Upper lobe of right lung (tissue), 1 donor: ENCODE measurements at places on chromosomes 6 and 20.

- no peak for DNase-seq
- H3K4me3 ChIP-seq = no peak overlapping the region
- H3K36me3 ChIP-seq = no peaks in the 10 kb centered on the region
- peaks cover 38% of the 10 kb centered on the region for H3K4me1 ChIP-seq
Measured at GRCh38 chr6:4802312-4802935, 26.2 kb downstream of the CDYL start.

GRCh38 chr20:9043364-9043763 lies 25.5 kb upstream of the PLCB4 start:
- H3K36me3 ChIP-seq = no peaks in the 10 kb centered on the region
- H3K4me1 ChIP-seq = no peaks in the 10 kb centered on the region
- H3K4me3 ChIP-seq = no peak overlapping the region
- no peak overlapping the region for H3K27ac ChIP-seq

DNA sequence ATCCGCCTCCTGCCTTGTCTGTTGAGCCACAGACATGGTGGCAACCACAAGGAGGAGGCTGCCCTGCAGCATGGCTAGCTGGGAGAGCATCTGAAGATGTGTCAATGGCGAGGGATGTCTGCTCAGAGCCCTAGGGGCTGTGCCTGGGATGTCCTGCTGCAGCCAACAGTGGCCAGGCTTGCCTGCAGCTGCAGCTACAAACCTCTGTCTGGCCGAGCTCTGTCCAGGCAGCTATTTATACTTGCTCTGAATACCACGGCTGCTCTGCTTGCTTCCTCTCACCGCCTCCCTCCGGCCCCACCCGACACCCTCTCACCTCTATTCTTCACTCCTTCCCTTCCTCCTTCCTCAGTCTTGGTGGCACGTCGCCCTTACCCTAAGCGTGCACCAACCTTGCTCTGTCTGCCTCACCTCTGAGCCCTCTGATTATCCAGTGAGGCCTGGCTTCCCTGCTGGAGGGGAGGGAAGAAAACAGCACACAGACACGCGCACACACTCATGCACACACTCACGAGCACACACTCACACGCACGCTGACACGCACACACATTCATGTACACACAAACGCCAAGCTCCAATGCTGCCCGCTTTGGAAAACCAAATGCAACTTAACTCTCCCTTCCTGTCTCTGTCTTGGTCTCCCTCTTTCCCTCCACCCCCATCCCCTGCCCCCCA lies at the start of gene ANGPT4:
Gene ANGPT4, minus strand, starts transcription at position 210 of the 675 bp plus-strand sequence. Its CDS starts 120 bp downstream, at position 90.
- H3K4me3 ChIP-seq = no peak within 1 kb of the TSS
- DNase-seq = no peak
- peaks cover 3% of the 10 kb centered on the region for H3K4me1 ChIP-seq
- H3K36me3 ChIP-seq = no peaks in the 10 kb centered on the region

- H3K27me3 ChIP-seq = no peaks in the 10 kb centered on the region
- peaks cover 5% of the 10 kb centered on the region for H3K4me1 ChIP-seq
- H3K36me3 ChIP-seq = no peaks in the 10 kb centered on the region
- no peak overlapping the region for H3K4me3 ChIP-seq
- no peak for DNase-seq
Measured at GRCh38 chr6:13848522-13849150, 34.3 kb upstream of the MCUR1 start.

- no peak overlapping the region for H3K4me3 ChIP-seq
- H3K27ac ChIP-seq = no peak overlapping the region
- no peaks in the 10 kb centered on the region for H3K27me3 ChIP-seq
- no peaks in the 10 kb centered on the region for H3K36me3 ChIP-seq
- no peak for DNase-seq
- no peaks in the 10 kb centered on the region for H3K4me1 ChIP-seq
Measured at GRCh38 chr6:53565886-53566285, 21.0 kb upstream of the GCLC start.

DNA sequence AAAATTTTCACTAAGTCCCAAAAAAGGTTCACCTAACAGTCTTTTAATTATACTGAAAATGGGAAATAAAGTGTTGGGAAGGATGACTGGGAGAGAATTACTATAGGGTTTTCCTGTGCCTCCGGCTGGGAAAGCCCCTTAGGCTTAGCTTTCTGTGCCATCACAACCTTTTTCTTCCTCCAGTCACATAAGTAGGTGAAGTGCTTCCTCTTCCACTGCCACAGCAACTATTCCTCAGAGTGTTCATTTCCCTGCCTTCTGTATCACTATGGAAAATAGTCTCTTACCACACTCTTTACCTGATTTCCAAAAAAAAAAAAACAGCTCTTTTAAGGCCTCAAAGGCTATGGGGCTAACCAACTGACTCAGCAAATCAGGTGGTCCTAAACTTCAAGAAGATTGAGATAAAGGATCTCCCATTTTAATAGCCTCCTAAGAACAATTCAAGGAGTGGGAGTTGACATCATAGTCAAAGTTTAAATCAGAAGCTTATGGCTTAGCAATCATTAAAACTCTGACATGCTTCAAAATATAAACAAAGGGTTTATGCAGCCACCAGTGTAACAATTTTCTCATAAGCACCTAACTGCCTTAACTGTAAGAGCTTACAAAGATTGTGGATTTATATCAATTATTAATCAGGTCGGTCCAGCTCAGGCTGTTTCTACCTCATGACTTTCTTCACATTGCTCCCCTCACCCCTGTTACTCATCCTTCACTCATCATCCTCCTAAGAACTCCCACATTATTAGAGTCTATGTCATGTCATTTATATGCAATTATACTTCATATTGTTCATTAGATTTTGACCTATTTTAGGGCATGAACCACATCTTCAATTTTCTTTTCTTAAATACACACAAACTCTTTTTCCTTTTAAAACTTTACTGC lies 95.3 kb downstream of the RNGTT start:
- no peaks in the 10 kb centered on the region for H3K27me3 ChIP-seq
- no peaks in the 10 kb centered on the region for H3K36me3 ChIP-seq
- H3K4me3 ChIP-seq = no peak overlapping the region
- DNase-seq = no peak

GRCh38 chr6:111591370-111591900 lies 14.2 kb downstream of the TRAF3IP2 start:
- H3K36me3 ChIP-seq = no peaks in the 10 kb centered on the region
- no peak overlapping the region for H3K4me3 ChIP-seq
- peaks cover 48% of the 10 kb centered on the region for H3K4me1 ChIP-seq
- DNase-seq = peak; percentile 94

GRCh38 chr20:23152308-23152892 lies 66.3 kb upstream of the CD93 start:
- H3K4me1 ChIP-seq = peaks cover 24% of the 10 kb centered on the region
- H3K27ac ChIP-seq = peak overlapping the region; percentile 63
- H3K36me3 ChIP-seq = no peaks in the 10 kb centered on the region

- no peak for DNase-seq
- peak overlapping the region; percentile 67 for H3K4me3 ChIP-seq
- no peaks in the 10 kb centered on the region for H3K36me3 ChIP-seq
- no peaks in the 10 kb centered on the region for H3K27me3 ChIP-seq
Measured at GRCh38 chr20:37346236-37346534, 245 bp downstream of the SRC start.

DNA sequence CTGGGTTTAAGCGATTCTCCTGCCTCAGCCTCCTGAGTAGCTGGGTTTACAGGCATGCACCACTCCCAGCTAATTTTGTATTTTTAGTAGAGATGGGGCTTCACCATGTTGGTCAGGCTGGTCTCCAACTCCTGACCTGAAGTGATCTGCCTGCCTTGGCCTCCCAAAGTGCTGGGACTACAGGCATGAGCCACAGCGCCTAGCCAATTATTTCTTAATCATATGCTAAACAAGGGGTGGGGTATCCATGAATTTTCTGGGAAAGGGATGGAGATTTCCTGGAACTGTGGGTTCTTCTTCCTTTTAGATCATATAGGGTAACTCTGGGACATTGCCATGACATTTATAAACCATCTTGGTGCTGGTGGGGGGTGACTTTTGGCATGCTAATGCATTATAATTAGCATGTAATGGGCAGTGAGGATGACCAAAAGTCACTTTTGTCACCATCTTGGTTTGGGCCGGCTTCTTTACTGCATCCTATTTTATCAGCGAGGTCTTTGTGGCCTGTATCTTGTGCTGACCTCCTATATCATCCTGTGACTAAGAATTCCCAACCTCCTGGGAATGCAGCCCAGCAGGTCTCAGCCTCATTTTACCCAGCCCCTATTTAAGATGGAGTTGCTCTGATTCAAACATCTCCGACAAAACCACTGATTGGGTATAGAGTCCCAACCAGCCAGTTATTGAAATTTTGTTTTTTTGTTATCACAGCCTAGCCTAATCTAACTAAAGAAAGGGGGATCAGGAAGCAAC lies 29.9 kb upstream of the DDR1 start:
- H3K27ac ChIP-seq = peak overlapping the region; percentile 60
- no peaks in the 10 kb centered on the region for H3K36me3 ChIP-seq
- DNase-seq = no peak
- H3K4me3 ChIP-seq = no peak overlapping the region

GRCh38 chr20:15986690-15987089 lies 586.6 kb downstream of the KIF16B start:
- H3K4me3 ChIP-seq = no peak overlapping the region
- no peak overlapping the region for H3K27ac ChIP-seq
- no peaks in the 10 kb centered on the region for H3K4me1 ChIP-seq
- H3K27me3 ChIP-seq = no peaks in the 10 kb centered on the region

GRCh38 chr20:2967841-2968240 lies 75.6 kb upstream of the GNRH2 start:
- H3K4me3 ChIP-seq = no peak overlapping the region
- H3K27ac ChIP-seq = no peak overlapping the region
- DNase-seq = no peak
- peaks cover 17% of the 10 kb centered on the region for H3K36me3 ChIP-seq
- H3K4me1 ChIP-seq = no peaks in the 10 kb centered on the region

DNA sequence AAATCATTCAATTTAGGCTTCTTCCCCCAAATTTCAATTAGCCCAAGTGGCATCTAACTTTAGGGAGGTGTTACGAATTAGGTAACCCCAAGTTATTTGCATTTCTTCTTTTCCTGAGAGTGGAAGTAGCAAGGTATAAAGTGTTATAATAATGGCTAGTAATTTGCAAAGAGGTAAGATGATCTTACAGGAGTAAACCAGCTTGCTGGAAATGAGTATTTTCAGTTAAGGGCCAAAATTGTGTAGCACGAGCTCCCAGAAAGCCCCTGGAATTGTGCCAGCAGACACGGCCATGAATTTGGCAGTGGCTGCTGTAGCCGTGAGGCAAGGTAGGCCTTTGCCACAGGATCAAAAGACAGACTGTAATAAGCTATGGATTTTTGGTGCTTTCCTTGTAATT lies 38.0 kb downstream of the CITED2 start:
- no peak overlapping the region for H3K4me3 ChIP-seq
- H3K36me3 ChIP-seq = no peaks in the 10 kb centered on the region
- DNase-seq = no peak
- H3K27ac ChIP-seq = no peak overlapping the region

- no peak overlapping the region for H3K4me3 ChIP-seq
- DNase-seq = no peak
- no peak overlapping the region for H3K27ac ChIP-seq
- no peaks in the 10 kb centered on the region for H3K36me3 ChIP-seq
- H3K27me3 ChIP-seq = no peaks in the 10 kb centered on the region
Measured at GRCh38 chr6:57026001-57026400, 20.5 kb upstream of the KIAA1586 start.

GRCh38 chr6:43220439-43220951 lies 8.8 kb downstream of the DNPH1 start:
- H3K4me1 ChIP-seq = peaks cover 7% of the 10 kb centered on the region
- H3K36me3 ChIP-seq = peaks cover 54% of the 10 kb centered on the region
- DNase-seq = peak; percentile 50

DNA sequence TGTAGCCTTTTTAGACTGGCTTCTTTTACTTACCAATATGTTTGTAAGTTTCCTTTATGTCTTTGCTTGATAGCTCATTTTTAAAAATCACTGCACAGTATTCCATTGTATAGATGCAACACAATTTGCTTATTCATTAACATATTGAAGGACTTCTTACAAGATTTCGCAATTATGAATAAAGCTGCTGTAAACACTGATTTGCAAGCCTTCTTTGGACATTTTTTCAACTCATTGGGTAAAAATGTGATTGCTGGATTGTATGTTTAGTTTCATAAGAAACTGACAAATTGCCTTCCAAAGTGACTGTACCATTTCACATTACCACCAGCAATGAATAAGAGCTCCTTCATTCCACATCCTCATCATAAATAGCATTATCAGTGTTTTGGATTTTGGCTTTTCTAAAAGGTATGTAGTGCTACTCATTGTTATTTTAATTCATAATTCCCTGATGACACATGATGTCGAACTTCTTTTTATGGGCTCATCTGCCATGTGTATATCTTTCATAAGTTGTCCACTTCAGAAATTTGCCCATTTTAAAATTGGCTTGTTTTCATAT lies 80.7 kb downstream of the TFAP2B start:
- H3K27me3 ChIP-seq = no peaks in the 10 kb centered on the region
- H3K27ac ChIP-seq = no peak overlapping the region

DNA sequence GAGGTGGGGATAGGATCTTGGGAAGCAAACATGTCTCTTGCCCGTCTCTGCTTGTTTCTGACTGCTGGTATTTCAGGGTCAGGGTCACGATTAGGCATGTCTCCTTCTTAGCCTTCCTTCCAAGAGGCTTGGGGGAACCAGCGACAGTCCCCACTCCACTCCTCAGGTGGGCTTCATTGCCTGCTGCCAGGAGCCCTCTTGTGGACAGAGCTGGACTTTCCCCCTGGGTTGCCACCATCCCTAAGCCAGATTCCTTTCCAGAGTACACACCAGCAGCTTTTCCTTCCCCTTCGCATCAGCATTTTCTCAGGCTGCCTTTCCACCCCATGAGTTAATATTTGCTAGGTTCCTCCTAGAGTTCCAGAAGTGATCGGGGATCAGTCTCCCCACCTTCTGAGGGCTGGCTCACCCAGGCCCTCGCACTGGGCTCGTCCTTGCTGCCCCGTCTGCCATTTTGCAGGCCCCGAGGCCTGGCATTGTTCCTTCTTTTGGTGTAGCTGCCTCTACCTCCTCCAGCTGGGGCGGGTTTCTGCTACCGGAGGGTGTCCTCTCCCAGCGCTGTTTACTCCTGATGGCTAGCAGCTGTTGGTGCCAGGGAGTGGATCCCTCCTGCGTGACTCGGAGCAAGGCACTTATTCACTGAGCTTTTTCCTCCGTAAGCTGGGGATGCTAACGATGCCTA lies 8.8 kb upstream of the C20orf144 start:
- no peaks in the 10 kb centered on the region for H3K27me3 ChIP-seq
- H3K4me3 ChIP-seq = no peak overlapping the region
- H3K36me3 ChIP-seq = peaks cover 7% of the 10 kb centered on the region

DNA sequence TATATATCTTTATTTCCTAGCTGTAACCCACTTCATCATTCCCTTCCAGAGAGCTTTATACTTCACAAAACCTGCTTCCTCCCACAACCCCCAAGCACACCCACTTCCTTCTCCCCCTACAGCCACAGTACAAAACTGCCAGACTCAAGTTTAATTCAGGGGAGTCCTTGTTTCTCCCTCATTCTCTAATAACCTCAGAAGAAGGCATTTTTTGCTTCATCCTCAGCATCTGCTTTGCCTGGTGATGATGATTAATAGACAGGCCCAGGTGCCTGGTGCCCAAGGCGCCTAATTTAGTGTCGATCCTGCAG lies 414.3 kb downstream of the KIF16B start:
- DNase-seq = no peak
- no peak overlapping the region for H3K4me3 ChIP-seq
- no peaks in the 10 kb centered on the region for H3K36me3 ChIP-seq
- H3K27ac ChIP-seq = no peak overlapping the region

GRCh38 chr6:17966451-17966850 lies 21.0 kb downstream of the KIF13A start:
- H3K27me3 ChIP-seq = no peaks in the 10 kb centered on the region
- no peak overlapping the region for H3K27ac ChIP-seq
- H3K36me3 ChIP-seq = no peaks in the 10 kb centered on the region
- peaks cover 20% of the 10 kb centered on the region for H3K4me1 ChIP-seq
- DNase-seq = no peak
- no peak overlapping the region for H3K4me3 ChIP-seq
